ENCODE measurements at places on chromosomes 7 and 10.

GRCh38 chr7:142961595-142961972 is 579 bp downstream of the KEL start:
- no peak for DNase-seq

DNA sequence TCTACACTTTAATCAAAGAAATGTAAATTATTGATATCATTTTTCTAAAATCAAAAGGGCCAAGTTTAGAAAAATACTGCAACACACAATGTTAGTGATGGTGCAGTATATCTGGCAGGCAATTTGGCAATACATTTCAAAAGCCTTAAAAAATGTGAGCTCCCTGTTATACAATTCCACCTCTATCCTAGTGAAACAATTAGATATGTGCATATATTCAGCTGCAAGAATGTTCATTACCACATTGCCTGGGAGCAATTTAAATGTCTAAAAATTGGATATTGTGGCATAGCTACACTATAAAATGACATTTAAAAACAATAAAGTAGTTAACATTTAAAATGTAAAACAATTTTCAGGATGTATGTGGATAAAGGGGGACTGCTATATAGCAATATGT is 10.1 kb upstream of the ERVW-1 start:
- DNase-seq, result no peak

DNA sequence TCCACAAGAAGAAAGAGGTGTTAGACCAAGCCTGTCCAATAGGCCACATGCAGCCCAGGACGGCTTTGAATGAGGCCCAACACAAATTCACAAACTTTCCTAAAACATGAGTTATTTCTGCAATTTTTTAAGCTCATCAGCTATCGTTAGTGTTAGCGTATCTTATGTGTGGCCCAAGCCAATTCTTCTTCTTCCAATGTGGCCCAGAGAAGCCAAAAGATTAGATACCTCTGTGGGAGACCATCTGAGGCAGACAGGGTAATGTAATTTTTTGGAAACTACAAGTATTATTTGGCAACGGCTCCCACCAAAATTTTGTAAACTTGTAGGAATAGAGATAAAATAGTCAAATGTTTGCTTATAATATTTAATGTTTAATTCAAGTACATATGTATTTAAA is 153.8 kb downstream of the SRPK2 start:
- no peak for DNase-seq

GRCh38 chr10:84098667-84099066 is 40.6 kb upstream of the GHITM start:
- DNase-seq, result no peak

GRCh38 chr10:44733501-44734488 is 177.3 kb upstream of the TMEM72 start:
- DNase-seq, result no peak

GRCh38 chr10:47339759-47340607 is 8.2 kb upstream of the RBP3 start:
- DNase-seq, result no peak

DNA sequence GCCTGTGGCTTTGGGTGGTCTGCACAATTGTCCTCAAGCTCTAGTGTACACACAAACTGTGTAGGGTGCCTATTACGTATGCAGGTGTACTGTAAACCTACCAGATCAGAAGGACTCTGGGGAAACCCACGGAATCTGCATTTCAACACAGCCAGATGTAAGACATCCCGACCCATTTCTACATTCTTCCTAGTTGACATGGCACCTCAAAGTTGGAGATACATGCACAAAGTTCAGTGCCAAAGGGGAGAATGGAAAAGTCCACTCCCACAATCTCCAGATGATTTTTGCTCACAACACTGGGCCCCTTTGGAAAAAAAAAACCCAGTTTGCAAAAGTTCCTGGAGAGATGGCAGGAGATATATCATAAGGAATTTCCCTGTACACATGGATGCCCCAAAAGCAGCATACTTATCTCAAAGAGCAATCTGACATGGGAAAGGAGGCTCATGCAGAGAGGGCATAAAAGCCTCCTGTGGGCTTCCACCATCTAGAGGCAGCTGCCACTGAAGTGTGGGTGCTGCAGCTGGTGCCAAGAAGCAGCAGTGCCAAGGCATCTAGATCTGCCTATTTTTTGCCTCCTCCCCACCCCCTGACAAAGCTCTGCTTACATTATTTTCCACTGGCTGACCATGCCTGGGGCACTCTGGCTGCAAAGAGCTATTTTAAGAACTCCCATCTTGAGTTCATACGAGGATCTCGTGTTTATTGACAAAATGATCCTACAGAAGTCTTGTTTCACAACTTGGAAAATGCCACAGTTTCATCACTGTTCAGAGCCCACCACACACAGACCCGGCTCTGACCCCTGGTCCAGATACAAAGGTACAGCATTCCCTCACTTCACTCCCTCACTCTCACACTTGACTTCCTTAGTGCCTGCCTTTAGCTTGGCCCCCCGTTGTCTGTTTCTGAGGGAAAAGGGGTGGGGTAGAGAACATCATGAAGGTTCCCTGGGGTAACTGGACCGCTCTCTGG is 12.9 kb downstream of the TECTB start:
- DNase-seq, result no peak

DNA sequence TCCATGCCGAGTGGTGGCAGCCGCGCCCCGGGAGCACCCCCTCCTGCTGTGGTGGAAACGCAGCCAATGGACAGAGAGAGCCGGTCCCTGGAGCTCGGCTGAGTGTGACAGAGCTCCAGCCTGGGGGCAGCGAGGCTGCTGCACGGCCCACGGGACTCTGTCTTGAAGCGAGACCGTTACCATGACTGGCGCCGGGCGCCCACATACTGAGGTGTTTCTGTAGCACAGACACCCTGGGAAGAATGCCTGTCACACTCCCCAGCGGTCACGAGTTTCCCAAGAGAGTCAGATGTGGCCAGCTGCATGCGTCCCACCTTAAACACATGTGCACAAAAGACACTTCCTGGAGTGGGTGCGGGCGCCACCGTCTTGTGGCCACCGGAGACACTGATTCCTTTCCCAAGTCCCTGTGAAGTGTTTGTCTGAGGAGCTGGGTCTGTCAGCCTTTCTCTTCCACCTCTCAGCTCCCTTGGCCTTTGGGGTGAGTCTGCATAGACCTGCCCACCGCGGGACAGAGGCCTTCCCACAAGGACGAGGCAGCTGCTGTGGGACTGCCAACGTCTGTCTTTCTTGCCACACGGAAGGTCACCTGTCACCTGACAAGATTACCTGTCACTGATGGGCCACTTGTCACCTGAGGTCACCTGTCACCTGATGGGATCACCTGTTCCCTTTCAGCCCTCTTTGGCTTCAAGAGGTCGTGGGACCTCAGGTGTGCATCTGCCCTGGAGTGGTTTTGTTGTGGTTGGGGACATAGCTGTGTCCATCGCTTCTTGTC is 94.6 kb downstream of the DNAJB6 start:
- no peak for DNase-seq

GRCh38 chr7:31478721-31479120 is 35.2 kb upstream of the ITPRID1 start:
- no peak for DNase-seq

DNA sequence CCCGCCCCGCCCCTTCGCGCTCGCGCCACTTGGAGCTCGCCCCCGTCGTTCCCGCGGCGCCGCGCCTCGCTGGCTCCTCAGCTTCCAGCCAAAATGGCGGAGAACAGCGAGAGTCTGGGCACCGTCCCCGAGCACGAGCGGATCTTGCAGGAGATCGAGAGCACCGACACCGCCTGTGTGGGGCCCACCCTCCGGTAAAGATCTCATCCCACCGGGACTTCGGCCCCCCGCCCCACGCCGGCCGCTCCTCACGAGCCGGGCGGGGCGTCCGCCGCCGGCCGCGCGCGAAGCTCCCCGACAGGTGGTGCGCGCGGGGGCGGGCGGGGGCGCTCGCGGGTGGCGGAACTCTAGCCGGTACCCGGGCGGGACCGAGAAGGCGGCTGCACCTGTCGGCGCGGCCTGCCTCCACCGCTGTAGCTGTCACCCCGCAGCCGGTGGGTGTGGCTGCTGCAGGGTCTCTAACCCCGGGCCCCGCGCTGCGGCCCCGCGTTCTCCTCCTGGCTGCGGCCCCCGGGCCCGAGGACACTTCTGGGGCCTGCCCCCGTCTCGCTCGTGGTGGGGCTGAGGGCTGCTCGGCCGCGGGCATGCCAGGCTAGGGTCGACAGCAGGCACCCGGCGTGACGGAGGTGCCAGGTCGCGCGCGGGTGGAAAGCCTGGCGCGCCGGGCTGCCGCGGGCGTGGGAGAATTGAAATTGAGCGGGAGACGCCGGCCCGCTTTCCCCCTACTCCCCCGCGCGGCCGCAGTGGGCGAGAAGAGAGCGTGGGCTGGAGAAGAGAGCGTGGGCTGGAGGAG is at the start of gene EXOC6:
Gene EXOC6, plus strand, starts transcription at position 80 of the 793 bp plus-strand sequence. Its CDS starts 14 bp downstream, at position 94.
- DNase-seq, result peak; percentile 92

DNA sequence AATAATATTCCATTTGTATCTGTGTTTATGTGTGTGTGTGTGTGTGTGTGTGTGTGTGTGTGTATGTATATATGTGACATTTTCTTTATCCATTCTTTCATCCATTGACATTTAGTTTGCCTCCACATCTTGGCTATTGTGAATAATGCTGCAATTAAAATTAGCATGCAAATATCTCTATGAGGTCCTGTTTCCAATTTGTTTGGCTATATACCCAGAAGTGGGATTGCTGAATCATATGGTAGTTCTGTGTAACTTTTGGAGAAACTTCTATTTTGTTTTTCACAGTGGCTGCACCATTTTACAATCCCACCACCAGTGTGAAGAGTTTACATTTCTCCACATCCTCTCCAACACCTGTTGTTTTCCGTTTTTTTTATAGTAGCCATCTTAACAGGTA is 53.1 kb downstream of the CH25H start:
- DNase-seq, result no peak

DNA sequence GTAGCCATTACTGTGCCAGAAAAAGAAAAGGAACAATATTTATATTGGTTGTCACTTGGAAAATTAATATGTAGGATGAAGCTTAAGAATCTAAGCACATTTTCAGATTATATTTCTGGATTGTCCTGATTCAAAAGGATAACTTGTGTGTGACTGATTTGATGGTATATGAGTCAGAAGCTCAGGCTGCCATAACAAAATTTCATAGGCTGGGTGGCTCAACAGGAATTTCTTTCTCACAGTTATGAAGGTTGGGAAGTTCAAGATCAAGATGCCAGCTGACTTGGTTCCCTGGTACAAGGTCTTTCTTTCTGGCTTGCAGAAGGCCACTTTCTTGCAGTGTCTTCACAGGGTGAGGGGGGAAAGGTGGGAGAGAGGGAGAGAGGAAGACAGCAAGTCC is 108.5 kb downstream of the ST7 start:
- DNase-seq, result no peak

- peak; percentile 79 for DNase-seq
Measured at GRCh38 chr7:141533149-141533949, 17.9 kb upstream of the AGK start.

DNA sequence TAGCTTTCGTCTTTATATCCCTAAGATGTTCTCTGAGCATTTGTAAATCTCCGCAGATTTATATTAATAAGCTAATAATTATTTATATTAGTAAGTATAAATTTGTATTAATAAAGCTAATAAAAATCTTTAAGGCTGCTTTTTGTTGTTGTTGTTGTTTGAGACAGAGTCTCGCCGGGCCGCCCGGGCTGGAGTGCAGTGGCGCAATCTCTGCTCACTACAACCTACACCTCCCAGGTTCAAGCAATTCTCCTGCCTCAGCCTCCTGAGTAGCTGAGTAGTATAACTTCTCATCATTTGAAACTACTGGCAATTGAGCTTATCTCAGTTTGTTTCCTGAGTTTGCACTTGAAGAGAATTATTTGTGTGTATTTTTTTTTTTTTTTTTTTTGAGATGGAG is 5.1 kb upstream of the ZRANB1 start:
- no peak for DNase-seq

- DNase-seq, result no peak
Measured at GRCh38 chr7:14073988-14074387, 84.5 kb upstream of the ETV1 start.

GRCh38 chr7:152103066-152103465 is 77.6 kb downstream of the GALNT11 start:
- DNase-seq, result no peak

GRCh38 chr7:32206987-32207386 is 136.8 kb upstream of the PDE1C start:
- DNase-seq, result no peak

- no peak for DNase-seq
Measured at GRCh38 chr10:121495719-121496118, 102.5 kb downstream of the FGFR2 start.

DNA sequence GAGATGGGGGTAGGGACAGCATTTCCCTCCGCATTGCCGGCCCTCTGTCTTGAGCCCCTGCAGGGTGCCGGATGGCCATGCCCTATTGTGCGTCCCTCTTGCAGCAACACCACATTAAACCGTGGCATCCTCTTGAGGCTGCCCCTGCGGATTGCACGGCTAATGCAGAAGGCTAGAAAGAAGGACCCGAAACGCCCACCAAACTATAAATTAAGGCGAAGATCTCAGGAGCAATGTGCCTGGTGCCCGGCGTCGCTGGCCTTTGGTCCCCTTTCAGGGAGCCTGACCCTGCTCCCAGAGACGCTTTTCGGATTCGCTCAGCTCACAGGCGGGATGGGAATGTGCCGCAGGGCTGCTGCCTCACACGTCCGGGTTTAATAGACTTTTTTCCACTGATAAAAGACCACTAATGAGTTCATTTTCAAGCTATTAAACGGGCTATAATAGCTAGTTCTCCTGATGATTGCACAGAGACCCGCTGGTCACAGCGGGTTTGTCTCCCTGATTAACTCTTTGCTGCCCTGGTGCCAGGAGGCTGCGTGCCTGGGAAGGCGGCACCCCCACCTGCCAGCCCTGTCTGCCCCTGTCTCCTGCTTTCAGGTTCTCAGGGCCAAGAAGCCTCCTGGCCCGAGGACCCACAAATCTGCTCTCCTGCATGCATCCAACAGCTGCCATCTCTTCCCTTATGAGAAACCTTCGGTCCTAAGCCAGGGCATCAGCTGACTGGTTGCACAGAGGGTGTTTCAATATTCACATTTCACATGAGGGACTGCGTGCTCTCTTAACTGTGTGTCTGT is 128.3 kb downstream of the ADARB2 start:
- no peak for DNase-seq

GRCh38 chr10:121734589-121735045 is 136.4 kb upstream of the FGFR2 start:
- DNase-seq, result peak; percentile 40

- no peak for DNase-seq
Measured at GRCh38 chr7:82507976-82508677, 64.5 kb upstream of the CACNA2D1 start.

DNA sequence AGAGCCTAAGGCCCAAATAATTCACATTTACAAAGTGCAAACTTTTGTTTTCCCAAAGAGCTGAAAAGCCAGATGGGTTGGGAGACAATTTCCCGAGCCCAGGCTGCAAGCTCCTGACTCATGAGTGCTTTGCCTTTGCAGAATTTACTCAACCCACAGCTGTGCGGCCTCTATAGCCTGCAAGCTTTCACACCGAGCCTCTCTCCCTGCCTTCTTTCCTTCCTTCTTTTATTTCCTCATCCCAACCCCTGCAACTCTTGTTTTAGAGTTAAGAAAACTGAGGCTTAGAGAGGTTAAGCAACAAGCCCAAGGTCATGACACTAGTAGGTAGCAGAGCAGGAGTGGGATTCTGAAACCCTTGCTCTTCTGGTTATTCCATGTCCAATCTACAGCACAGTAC is 203.0 kb upstream of the GPR26 start:
- no peak for DNase-seq
